ENCODE measurements at places on chromosomes 1 and 21.

- DNase-seq, result no peak
Observed at GRCh38 chr1:225748529-225748928, 29.1 kb upstream of the SRP9 start.

DNA sequence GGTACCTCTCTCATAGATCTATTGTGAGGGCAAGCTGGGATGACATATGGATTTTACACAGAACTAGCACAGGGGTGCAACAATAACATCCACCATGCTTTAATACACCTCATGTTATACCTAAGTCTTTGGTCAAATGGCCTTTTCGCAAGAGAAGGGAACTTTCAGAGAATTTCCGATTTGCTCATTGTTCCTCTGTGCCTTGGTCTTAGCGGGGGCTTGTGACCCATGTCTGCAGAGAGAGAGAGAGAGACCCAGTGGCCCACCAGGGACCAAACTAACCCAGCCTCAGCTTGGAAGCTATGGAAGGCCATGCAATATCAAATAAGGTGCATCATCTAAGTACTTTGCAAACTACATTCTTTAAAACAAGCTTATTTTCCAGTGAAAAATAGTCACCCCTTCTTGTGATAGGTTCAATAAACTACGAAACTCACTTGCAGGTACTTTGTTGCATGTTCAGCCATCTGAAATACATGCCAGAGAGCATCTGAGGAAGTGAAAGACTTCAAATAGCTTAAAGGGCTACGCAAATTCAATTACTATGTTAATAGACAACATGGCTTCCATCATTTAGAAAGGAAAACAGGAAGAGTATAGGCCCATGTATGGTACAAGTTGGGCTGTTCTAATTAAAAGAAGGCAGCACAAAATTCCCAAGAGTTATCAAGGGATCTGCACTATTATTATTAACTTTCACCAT is 100.7 kb downstream of the KCNN3 start:
- DNase-seq, result no peak

GRCh38 chr1:66397192-66397591 is 136.8 kb upstream of the SGIP1 start:
- DNase-seq, result no peak

GRCh38 chr1:234495231-234495990 is 16.4 kb upstream of the TARBP1 start:
- no peak for DNase-seq

- no peak for DNase-seq
Observed at GRCh38 chr1:114756949-114757454, 782 bp downstream of the CSDE1 start.

- DNase-seq, result no peak
Observed at GRCh38 chr1:186672596-186672995, 7.6 kb downstream of the PTGS2 start.

- peak; percentile 83 for DNase-seq
Observed at GRCh38 chr1:246506674-246507481, at the start of gene SMYD3. TSS of gene SMYD3 (minus strand) at chr1:246507279.

DNA sequence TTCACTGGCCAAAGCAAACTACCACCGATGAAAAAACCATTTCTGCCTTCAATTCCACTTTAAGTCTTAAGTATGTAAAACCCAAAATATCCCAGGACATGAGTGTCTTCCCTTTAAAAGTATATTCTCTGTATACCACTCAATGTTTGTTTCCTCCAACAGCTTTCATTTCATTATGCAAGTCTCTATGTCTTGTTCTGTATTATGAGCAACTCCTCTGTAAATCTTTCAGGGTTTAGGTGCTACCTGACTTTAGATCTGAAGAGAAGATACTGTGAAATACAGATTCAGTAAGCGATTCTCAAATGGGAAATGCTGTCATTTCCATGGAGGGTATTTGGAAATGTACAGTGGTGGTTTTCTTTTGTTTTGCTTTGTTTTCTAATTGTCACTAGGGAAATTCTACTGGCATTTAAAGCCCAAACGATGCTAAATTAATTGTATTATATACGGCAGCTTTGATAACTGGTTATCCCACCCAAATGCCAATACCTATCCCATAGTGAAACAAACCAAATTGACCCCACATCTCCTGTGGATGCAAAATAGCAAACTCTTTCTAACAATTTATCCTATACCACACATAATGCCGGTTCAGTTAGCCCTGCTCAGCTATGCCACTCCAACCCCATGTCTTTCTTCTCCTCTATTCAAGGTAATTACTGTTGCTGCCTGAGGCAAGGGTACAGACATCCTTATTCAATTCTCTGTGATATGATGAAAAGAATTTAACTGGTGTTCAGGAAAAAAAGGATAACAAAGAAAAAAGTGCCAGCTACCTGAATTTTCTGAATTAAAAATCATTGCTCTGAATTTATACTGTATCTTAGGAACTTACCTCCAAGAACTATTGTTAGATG is 182.8 kb downstream of the EIF4G3 start:
- DNase-seq, result no peak

- no peak for DNase-seq
Observed at GRCh38 chr1:37128091-37128490, 93.8 kb upstream of the GRIK3 start.

DNA sequence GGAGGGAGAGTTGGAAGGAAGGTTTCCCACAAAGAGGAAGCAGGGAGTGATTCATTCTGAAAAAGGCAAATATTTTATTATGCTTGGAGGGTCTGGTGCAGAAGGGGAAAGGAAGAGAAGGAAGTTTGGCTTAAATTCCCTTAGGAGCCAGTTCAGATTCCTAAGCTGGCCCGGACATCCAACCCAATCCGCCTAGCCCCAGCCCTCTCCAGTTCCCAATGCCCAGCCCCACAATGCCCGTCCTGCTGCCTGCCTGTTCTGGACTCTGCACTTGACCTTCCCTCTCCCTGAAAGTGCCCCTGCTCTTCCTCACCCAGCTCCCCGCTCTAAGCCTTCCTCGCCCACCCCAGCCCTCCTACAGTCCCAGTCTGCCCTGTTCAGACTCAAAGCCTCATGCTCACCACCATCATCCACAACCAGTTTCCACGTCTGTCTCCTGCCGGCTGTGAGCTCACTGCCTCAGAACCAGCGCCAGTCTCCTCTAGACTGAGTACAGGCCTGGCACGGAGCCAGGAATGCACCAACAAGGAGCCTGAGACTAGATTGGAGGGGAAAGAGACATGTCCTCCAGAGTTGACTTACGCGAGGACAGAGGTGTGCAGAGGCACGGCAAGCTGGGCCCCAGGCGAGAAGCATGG is 18.9 kb downstream of the CAPN2 start:
- DNase-seq, result no peak

- DNase-seq, result peak; percentile 5
Observed at GRCh38 chr1:182484531-182485257, 34.7 kb downstream of the RGSL1 start.

GRCh38 chr1:187646536-187647107 is 817.9 kb downstream of the PLA2G4A start:
- no peak for DNase-seq

- no peak for DNase-seq
Observed at GRCh38 chr1:246782120-246782900, 58.1 kb downstream of the SCCPDH start.

DNA sequence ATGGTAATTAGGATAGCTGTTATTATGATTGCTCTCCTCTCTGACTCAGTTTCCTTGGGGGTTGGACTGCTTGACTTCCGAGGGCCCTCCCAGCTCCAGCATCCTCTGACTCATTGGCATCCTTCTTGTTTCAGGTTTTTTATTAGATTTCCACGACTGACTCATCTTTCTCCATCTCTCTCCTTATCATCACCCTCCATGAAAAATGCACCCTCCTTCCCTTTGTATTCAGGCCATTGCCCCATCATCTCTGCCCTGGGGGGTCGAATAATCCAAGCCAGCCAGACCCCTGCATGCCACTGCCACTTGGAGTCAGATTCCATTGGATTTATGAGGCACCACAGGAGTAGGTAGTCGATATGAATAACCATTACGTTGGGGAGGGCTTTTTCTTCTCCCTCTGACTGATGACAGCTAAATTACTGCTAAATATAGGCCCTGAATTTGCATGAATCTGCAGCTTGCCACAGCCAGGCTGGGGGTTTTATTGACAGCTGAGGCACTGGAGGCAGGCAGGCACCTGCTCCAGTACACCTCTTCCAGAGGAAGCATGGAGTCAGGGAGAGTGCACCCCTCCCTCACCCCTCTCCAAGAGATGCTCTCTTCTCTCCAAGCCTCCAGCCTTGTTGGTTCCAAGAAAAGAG is 91.7 kb downstream of the C1orf94 start:
- DNase-seq, result no peak

- no peak for DNase-seq
Observed at GRCh38 chr1:10754568-10755329, 41.7 kb downstream of the CASZ1 start.

DNA sequence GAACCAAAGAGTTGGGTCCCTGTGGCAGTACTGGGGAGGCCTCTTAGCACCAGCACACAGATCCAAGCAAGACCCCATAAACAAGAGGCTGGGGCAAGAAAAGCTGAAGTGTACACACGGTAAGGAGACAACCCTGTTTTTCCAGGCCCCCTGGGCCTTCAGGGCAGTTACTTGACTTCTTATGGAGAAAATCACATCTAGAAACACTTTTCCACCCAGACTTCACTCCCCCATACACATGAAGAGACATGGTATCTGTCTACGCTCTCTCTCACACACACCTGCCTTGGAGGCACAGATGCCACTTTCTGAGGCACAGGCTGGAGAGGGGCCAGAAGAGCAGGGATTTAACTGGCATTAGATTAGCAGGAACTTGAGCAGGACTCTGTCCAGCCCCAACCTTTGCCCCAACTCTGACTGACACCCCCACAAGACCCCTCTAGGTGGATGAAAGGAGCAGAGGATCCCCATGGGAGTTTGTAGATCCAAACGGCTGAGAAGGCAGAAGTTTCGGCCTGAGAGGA is 2.2 kb downstream of the CERS2 start:
- DNase-seq, result no peak

- DNase-seq, result no peak
Observed at GRCh38 chr1:235011064-235011598, 117.5 kb downstream of the TOMM20 start.

DNA sequence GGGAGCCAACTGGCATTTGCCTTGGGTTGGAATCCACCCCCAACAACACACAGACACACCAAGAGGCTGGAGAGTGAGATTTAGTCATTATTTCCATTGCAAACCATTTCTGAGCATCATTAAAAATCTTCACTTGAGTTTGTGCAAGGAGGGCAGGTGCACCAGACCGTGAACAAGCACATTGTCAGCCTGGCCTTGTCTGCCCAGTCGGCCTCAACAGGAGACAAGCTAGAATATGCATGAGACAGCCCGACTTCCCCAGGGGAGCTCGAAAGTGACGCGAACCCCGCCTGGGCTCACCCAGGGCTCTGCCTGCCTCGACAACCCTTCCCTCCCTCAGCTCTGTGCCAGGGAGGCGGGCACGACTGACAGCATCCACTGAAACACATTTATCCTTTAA is 15.4 kb upstream of the GUCA2B start:
- no peak for DNase-seq

DNA sequence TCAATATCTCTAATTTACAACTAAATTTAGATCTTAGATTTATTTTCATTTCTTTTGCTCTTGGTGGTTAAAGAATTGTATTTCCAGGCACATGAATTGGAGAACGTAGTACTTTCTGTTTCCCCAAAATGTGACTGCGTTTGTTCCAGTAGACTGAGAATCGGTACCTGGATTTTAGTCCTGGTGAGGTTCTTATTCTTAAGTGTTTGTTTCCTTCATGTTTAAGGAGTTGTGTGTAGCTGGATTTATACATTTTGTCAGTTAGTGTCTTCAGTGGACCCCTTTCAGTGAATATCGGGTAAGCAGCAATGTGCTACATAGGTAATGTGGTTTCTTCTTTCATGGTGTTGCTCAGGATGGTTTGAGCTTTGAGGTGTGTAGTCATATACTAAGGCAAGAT is 6.8 kb downstream of the MIER1 start:
- no peak for DNase-seq

DNA sequence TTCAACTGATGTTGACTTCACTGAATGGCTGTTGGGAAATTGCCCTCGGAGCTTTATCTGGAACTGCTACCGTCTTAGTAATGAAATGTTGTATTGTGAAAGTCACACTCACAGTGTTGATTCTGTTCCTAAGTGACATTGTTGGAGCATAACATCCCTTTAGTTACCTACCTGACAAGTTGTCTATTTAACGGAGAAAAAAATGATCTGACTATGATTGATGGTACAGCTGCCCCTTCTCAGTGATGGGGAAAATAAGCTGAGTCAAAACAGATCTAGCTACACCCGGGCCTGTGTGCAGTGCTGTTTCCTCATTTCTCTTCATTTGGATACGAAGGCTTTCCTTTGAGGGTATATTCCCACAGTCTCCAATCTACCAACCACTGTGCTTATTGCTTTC is 472.3 kb upstream of the BRINP3 start:
- DNase-seq, result no peak

DNA sequence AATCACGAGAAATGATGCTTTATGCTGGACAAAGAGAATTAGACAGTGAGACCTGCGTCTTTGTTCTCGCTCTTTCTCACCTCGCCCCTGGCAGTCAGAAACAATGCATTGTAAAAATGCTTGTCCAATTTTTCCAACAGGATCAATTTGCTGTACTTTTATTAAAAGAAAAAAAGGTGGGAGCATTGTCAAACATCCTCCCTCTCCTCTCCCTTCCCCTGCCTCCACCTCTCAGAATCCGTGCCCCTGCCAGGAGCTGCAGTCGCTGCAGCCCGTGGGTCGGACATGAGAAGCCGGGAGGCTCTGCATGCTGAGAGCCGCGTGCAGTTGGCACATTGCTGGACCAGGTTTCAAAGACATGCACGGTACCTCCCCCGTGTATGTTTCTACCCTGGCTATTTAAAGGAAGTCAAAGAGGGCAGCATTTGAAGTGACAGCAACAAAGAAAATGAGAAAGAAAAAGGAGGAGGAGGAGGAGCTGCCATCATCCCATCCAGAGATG is 161.0 kb upstream of the KAZN start:
- no peak for DNase-seq

- no peak for DNase-seq
Observed at GRCh38 chr1:81032374-81032773, 768.4 kb upstream of the ADGRL2 start.

GRCh38 chr1:22241250-22241649 is 98.4 kb upstream of the WNT4 start:
- no peak for DNase-seq

GRCh38 chr1:179298952-179299351 is 5.4 kb downstream of the SOAT1 start:
- DNase-seq, result no peak

GRCh38 chr1:68819190-68819829 is 322.4 kb upstream of the DEPDC1 start:
- DNase-seq, result no peak

- DNase-seq, result no peak
Observed at GRCh38 chr1:164781972-164782371, 223.0 kb downstream of the PBX1 start.

DNA sequence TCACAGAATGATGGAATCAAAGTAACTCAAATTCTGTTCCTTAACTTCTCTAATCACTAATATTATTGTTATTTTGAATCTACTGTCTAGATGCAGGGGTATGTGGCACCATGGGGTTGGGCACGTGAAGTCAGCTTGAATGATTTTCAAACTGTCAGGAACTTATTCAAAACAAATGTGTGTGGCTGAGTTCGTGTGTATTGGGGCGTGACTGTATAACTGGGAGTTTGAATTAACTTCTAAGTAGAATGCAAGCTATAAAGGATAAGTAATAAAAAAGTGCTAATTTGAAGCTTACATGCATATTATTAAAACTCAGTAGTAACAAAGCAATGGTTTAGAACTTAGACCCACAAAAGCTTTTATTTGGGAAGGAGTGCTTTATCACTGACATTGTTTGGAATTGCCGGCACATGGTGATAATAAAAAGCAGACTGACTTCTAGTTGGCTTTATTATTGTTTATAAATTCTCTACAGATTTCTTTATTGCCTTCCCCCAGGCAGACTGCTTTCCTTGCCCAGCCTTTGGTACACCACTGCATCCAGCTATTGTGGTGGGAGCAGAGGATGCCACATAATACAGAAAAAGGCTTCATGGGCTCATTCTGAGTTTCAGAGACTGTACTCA is 84.3 kb downstream of the TENT5C start:
- no peak for DNase-seq

Measured in GM12892 (cell line).